Dermis blood vessel endothelial cell (primary cell): ENCODE measurements at places on chromosomes 5 and 9. TPM values are rescaled to one million over a fixed set of nuclear protein-coding genes. Genes with fewer than 3 reads are reported as not detected.

LCN9 gene
- not detected in 2 replicates for total RNA-seq

ARL14EPL gene
- under 0.01 TPM in 1 of 2 replicates, not detected in the other for total RNA-seq

PRUNE2 gene
- total RNA-seq: 7.8 and 22.4 TPM in 2 replicates

PCDHGC4 gene
- 1.2 and 1.5 TPM in 2 replicates for total RNA-seq

ADRA1B gene
- 0.34 TPM in 1 of 2 replicates, not detected in the other for total RNA-seq

SLC6A7 gene
- total RNA-seq: not detected in 2 replicates

SMIM32 gene
- not detected in 2 replicates for total RNA-seq

NRG2 gene
- 0.51 TPM in 2 replicates for total RNA-seq

HACD4 gene
- total RNA-seq: 0.51 and 0.56 TPM in 2 replicates

CMYA5 gene
- total RNA-seq: 0.05 and 0.17 TPM in 2 replicates

PCDHB1 gene
- total RNA-seq: not detected in 2 replicates

FAM151B gene
- 2.6 and 3.0 TPM in 2 replicates for total RNA-seq

ACOT12 gene
- 0.37 TPM in 1 of 2 replicates, not detected in the other for total RNA-seq

BTNL8 gene
- total RNA-seq: 0.17 and 0.19 TPM in 2 replicates

ACSL6 gene
- 0.09 and 0.17 TPM in 2 replicates for total RNA-seq

BRD3OS gene
- 5.4 and 15.8 TPM in 2 replicates for total RNA-seq

SPOCK1 gene
- 1.0 and 7.0 TPM in 2 replicates for total RNA-seq

HTR4 gene
- total RNA-seq: 0.14 TPM in 1 of 2 replicates, not detected in the other
